Central memory CD4-positive, alpha-beta T cell (primary cell): ENCODE measurements at places on chromosomes 11 and 22.

- no peak for DNase-seq
Observed at GRCh38 chr11:122671400-122671891, 15.9 kb downstream of the UBASH3B start.

DNA sequence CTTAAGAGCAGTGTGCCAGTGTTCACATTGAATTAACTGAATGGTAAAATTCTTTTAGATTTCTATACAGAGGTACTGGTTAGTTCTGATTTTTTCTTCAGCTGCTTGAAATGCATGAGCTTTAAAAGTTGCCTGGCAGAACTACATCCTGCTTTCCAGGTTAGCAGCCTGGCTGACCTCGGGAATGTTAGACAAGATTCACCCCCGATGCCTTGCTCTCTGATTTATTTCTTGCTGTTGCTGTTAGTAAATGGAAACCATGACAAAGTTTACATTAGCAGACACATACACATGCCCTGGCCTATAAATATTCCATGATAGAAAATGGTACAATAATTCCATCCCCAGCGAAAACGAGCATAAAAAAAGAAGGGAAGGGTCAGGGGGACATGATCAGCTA lies 47.0 kb downstream of the WT1 start:
- DNase-seq: no peak

DNA sequence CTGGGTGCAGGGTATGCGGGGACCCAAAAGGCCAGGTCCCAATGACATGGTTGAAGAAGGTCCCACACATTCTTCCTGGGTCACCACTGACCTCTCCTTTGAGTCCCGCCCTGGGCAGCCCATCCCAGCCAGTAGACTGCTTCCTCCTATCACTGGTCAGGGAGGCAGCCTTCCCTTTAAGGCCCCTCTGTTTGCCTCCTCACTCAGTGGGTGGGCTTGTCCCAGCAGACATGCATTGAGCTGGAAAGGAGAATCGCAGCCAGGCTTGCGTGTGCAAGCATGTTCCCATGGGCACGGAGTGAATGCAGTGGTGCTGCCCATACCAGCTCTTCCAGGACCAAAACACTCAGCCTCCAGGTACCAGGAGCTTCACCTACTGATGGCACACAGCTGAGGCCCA lies 162.4 kb upstream of the SYT13 start:
- DNase-seq: no peak

DNA sequence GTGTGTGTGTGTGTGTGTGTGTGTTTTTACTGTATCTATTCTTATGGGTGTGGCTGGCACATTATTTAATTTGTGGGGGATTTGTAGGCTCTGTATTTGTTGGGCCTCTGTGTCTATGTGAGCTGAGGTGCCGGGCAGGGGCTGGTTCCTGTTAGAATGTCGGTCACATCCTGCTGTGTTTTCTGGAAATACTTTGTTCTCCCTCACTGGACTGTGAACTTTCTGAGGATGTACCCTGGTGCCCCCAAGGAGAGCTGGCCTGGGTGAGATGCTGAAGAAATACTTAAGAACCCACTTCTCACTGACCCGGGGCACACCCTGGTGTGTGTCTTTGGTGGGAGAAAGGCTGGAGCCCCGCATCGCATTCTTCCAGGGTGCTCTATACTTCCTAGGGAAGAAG lies 28.6 kb downstream of the KIAA1671 start:
- no peak for DNase-seq

GRCh38 chr11:64436000-64436399 lies 77.0 kb downstream of the RPS6KA4 start:
- DNase-seq: no peak

GRCh38 chr22:32058656-32059260 lies 15.7 kb downstream of the SLC5A1 start:
- DNase-seq: no peak

GRCh38 chr11:98766903-98767302 lies 253.8 kb upstream of the CNTN5 start:
- DNase-seq: no peak

GRCh38 chr22:37601540-37602442 lies 6.8 kb upstream of the GGA1 start:
- DNase-seq: no peak

DNA sequence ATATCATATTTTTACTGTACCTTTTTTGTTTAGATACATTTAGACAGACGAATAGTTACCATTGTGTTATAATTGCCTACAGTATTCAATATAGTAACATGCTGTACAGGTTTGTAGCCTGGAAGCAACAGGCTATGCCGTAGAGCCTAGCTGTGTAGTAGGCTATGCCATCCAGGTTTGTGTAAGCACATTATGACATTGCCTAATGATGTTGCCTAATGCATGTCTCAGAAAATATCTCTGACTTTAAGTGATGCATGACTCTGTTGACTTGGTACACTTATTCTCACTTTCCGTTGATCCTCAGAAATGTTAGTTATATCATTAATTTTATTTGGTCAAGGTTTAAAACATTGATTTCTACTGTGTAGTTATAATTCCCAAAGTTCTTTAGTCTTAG lies 39.9 kb downstream of the OR2AT4 start:
- DNase-seq: no peak

- DNase-seq: no peak
Observed at GRCh38 chr11:63682066-63683021, 1.0 kb downstream of the RTN3 start.
